Spinal cord (tissue), 10 donors: ENCODE measurements at places on chromosomes 3 and 15.

DNA sequence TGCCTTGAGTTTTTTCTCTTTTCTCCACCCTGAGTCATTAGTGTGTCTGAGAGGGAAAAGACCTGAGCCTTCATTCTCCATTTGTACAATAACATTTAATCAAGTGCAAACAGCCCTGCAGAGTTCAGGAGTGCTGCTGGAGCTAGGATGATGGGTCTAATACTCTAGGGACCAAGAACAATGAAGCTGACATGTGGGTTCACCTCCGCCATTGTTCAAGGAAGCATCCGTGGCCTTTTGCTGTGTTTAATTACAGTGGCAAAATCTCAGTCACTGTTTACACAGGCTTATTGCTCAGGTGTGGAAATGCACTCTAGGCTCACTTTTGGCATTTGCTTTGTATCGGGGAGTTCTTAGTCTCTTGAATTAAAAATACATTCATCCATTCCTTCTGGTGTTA, 259.6 kb downstream of the LRTM1 start:
- no peak for DNase-seq

GRCh38 chr3:41334426-41334825, 135.1 kb downstream of the CTNNB1 start:
- no peak for DNase-seq

- no peak for DNase-seq
Measured at GRCh38 chr3:64351713-64352638, 126.7 kb upstream of the PRICKLE2 start.

- no peak for DNase-seq
Measured at GRCh38 chr3:8210882-8211341, 290.7 kb upstream of the LMCD1 start.

DNA sequence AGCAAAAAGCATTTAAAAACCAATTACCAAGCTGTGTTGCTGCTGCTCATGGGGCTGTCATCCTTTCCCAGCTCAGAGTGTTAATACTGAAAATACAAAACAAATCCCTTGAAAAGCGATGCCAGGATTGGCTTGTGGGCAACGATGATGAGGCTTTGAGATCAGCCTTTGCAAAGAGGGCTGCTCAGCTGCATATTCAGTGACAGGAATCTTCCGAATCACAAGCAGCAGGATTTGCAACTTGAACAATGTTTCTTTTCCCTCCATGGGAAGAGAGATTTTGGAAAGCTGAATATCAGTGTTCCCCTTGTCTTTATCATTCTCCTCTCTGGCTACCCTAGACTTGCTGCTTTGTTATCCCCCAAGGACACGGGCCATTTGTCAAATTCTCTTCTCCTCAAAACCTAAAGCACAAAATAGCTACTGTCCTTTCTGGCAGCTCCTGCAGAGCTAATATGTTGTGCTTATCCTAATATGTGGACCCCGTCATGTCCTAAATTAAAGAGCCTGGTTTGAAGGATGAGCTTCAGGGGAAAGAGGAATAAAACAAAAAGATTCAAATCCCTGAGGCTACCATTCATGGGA, 375.8 kb downstream of the GAP43 start:
- peak; percentile 61 for DNase-seq

DNA sequence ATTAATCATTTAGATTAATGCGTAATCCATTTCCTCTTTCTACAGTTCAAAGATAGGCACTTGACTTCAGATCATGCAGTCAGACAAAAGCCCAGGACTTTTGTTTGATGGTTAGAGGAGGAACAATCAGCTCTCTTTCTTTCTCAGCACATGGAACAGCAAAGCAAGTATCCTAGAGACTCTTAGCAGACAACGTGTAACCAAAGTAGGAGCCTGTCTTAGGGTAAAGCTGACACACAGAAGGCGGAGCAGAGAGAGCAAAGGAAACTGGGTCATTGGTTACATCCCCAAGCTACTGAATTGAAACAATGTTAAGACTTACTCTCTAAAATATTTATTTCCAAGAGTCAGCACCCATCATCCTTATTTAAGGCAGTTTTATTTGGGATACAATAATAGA, 110.0 kb upstream of the HES1 start:
- no peak for DNase-seq

DNA sequence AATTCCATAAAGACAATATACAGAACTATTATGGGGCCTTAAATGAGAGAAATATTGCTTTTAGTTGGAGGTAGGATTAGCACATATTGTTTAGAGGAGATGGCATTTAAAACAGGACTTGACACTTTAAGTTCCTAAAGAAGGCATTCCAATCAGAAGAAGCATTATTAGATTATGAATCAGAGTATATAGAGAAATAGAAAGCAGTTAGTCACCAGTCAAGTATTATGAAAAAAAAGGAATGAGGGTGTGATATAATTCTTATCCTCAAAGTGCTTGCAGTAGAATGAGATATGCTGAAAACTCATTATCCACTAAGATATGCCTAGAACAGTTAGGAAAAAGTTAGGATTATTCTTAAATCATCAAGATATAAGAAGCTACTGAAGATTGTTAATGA, 456.2 kb downstream of the ZNF385D start:
- DNase-seq, result no peak

DNA sequence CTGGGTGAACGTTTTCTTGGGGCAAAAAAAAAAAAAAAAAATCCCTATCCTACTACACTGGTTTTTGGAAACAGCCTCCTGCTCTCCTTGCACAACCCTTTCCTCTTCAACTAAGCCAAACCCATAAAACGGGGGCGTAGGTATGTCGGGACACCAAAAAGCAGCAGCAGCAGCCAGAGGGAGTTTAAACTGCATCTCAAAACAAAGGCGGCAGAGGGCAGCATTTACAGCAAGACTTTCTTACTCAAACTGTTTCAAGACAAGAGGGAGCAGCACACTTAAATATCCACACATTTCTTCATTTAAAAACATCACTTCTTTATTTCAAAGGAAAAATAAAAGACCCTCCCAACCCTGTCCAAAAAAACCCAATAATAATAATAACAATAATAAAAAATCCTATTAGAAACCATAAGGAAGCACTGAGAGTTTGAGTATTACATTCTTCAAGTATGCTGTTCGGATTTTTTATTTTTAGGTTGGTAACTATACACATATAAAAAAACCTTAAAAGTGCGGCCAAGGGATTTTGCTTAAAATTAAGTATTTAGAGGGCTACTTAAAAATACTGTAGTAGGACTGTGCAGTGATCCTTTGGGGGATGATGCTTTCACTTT, 43.9 kb upstream of the PLXND1 start:
- no peak for DNase-seq

DNA sequence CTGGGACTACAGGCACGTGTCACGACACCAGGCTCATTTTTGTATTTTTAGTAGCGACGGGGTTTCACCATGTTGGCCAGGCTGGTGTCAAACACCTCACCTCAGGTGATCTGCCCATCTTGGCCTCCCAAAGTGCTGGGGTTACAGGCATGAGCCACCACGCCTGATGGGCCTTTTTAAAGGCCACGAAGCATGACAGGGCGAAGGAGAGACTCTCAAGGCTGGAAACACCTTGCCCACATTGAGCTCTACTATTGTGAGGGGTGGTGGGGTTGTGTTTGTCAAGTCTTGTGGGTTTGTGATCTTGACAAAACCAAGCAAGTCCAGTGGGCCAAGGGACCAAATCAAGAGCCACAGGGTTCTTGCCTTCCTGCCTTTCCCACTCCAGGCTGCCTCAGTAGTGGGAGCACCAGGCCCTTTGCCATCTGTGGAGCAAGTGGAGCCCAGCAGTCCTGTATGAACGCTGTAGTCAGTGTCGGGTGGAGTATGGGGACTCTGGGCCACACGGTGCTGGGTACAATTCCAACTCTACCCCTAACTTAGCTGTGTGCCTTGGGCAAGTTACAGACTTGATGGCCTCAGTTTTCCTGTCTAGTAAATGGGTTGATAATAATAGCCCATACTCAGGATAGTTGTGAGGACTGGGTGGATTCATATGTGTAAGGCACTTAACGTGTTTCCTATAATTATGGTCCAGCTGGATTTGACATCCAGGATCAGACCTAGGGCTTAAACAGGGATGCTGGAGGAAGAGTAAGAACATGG, 33.3 kb downstream of the EDEM1 start:
- DNase-seq, result no peak

DNA sequence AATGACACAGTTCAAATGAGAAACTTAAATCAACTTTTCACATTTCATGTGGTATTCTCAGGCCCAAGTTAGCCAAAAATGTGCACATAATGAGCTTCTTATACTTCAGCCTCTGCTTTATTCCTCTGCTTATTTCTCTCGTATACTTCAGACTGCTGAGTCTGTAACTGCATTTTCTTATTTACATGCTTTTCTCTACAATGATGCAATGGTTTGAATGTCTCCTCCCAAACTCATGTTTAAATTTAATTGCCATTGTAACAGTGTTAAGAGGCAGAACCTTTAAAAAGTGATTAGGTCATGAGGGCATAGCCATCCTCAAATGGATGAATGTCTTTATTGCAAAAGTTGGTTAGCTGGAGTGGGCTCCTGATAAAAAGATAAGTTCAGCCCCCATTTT, 184.2 kb downstream of the SUCLG2 start:
- DNase-seq, result no peak

DNA sequence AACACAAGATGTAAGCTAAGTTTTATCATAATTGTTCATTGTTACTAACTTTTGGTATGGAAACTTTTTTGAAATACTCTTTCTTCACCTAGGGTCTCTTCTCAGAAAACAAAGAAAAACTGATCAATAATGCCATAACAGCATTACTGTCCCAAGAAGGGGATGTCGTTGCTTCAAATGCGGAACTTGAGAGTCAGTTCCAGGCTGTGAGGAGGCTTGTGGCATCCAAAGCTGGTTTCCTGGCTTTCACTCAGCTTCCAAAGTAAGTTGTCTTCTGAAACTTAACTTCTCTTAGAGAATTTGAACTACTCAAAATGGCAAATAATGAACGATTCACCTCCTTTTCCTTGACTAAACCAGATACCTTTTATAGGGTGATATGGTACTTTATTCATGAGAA, 39.3 kb downstream of the DNAJC13 start:
- no peak for DNase-seq

DNA sequence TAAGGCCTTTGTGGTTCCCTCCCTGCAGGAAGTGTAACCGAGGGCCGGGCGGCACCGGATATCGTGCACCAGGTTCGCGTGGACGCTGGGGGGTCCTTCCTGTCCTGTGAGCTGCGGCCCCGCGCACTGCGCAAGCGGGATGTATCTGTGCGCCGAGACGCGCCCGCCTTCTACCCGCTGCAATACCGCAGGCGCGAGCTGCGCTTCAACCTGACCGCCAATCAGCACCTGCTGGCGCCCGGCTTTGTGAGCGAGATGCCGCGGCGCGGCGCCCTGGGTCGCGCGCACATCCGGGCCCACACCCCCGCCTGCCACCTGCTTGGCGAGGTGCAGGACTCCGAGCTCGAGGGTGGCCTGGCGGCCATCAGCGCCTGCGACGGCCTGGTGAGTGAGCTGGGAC, 35.9 kb downstream of the SAXO2 start:
- peak; percentile 63 for DNase-seq

GRCh38 chr15:48102167-48102566, 18.6 kb upstream of the SLC24A5 start:
- DNase-seq, result no peak

DNA sequence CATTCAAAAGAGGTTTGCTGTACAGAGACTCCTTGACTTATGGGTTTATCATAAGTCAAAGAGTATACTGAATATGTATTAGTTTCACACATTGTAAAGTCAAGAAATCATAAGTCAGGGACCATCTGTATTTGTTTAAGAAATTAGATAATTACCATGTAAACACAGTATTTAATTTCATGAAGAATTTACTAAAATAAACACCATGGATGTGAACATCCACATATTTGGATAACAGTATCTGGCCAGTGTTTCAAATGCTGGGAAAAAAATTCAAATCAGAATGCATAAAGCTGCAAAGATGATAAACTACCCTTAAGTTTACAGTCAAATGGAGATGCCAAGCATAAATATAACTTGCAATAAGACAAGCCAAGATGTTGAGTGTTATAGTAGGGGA, 17.0 kb downstream of the MYNN start:
- no peak for DNase-seq

DNA sequence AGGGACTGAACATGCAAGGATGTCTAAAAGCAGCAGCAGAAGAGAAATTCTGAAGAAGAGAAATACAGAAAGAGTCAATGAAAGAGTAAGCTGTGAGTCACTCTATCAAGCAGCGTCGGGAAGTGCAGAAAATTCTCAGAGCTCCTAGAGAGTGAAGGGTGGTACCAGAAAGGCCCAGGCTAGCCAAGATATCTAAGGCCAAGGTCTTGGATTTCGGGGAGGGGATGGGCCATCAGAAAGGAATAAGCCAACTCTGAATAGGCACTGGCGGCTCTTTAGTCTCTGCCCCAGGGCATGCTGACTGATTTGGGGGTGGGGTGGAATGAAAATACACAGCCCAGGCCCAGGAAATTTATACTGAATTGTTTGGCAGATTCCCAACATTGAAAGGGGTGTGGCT, 70.8 kb downstream of the GPR156 start:
- DNase-seq, result peak; percentile 51

- DNase-seq, result no peak
Measured at GRCh38 chr3:65153850-65154512, 466.2 kb upstream of the ADAMTS9 start.
